Stimulated activated CD4-positive, alpha-beta T cell treated with anti-CD3 and anti-CD28 coated beads, Interleukin-15, amount 100 ng/mL, for 1 hour (primary cell): ENCODE measurements at places on chromosomes 11 and 22.

GRCh38 chr11:936199-936598 is 10.5 kb downstream of the AP2A2 start:
- no peak for DNase-seq

DNA sequence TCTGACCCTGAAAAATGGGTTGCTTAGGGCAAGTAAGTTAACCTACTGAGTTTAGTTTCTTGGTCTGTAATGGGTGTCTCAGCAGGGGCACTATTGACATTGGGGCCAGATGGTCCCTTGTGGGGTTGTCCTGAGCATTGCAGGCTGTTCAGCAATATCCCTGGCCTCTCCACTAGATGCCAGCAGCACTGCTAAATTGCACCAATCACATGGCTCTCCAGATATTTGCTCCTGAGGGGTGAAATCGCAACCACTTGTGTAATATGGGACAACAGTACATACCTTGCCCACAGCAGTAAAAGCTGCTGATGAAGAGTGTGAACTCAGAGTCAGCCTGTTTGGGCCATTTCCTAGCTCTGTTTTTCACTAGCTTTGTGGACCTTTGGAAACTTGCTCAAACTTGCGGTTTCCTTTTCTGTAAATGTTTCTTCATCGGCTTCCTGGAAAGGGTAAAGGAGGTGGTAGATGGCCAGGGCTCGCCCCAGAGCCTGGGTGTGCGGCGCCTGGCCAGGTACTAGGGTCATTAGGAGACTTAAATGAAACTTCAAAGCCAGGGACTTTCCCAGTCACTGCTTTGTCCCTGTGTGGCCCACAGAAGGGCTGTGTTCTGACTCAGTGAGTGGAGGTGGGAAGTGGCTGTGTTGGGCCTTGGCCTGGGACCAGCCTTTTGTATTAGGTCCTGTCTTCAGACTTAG is 13.0 kb downstream of the NCF4 start:
- DNase-seq: no peak

DNA sequence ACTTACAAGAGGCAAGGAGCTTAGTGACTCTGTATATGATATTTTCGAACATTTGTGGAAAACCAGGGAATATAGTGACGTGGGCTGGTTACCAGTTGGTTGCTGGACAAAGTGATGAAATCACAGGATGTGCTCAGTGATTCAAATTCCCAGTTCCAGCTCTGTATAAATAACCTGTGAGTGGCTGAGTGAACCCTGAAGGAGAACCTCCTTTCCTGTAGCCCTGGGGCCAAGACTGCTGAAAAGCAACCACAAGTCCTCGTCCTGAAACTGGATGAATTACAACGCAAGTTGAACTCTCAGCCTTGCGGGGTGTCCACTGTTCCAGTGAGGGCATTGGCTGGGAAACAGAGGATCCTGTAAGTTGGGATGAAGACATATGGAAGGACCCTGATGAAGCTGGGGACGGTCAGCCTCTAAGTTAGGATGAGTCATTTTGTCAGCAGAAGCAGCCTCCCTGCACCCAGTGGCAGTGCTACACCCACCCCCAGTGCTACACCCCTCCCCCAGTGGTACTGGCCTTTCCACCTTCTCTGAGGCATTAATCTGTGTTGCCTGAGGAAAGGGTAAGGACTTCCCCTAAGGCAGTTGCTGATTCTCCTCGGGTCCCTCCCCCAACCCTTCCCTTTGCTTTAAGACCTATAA is 22.0 kb upstream of the CD81 start:
- no peak for DNase-seq

GRCh38 chr11:30487200-30487898 is 98.8 kb downstream of the MPPED2 start:
- no peak for DNase-seq

DNA sequence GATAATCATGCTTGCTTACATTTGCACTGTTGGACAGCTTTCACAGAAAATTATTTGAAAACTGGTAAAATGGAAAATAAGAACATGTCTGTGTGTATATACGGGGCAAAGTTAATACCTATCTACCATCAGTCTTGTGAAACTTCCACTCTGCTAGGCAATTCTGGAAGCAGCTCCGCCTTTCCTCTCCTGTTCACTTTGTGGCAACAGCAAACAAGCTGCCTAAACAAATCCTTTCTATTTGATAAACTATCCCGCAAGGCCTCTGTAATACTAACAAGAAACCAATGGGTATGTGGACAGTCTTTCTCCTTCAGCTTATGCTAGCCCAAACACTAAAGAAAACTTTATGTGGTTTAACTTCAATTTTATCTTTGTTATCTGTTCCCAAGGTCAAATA is 39.2 kb upstream of the RAPSN start:
- no peak for DNase-seq

GRCh38 chr22:36036167-36036624 is 7.6 kb upstream of the RBFOX2 start:
- DNase-seq: no peak

GRCh38 chr11:123547180-123547579 is 107.2 kb downstream of the SCN3B start:
- DNase-seq: no peak

DNA sequence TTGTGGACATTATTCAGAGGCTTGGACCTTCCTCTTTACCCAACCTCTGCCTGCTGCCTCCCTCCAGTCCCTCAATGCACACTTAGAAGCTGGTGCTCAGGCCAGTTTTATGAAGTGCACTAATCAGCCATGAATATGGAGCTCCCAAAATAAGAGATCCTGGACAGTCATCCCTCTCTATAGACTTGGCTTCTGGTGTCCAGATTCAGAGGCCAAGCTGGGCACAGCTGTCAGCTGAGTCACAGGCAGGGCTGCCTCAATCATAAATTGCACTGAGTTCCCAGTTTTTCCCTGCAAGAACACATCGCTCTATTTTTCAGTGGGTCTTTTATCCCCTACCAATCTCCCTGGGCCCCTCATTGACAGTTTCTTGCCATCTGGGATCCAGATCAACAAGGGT is 161.7 kb upstream of the CADM1 start:
- no peak for DNase-seq

DNA sequence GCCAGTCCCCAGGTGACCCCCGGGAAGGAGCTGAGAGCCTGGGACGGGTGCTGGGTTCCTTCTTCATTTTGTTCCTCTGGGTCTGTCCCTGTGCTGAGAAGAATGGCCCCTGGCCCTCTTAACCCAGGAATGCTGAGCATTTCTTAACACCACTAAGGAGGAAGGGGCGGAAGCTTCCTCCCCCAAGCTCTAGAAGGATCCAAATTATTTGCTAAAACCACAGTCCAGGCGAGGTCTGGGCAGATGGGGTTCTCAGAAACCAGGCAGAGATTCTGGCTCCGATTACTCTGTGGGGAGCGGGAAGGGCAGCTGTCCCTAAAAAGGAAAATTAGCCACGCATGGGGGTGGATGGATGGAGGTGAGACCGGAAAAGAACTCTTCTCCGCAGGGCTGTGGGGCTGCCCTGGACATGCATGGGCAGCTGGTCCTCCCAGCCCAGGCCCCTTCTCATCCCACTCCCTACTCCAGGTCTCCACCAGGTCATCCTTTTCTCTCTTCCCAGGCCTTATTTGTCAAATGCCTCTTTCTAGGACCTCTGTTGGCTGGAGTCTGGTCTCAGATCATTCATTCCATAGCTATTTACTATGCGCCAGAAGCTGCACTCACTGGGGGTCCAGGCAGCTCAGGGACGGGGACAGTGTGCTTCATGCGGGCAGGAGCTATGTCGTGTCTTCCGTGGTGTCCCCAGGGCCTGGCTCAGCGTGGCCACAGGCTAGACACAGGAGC is 45.0 kb upstream of the MYH9 start:
- DNase-seq: no peak

GRCh38 chr11:96393753-96394348 is 4.0 kb downstream of the JRKL start:
- no peak for DNase-seq

GRCh38 chr11:122207505-122207904 is 91.5 kb upstream of the BLID start:
- DNase-seq: no peak
